ENCODE measurements at places on chromosomes 12 and 14. TPM values are rescaled to one million over a fixed set of nuclear protein-coding genes. Genes with fewer than 3 reads are reported as not detected.

FOXG1 gene
- not detected for total RNA-seq

TESPA1 gene
- total RNA-seq = 6.2 TPM

IFNG-AS1 gene
- not detected for total RNA-seq

MANSC4 gene
- not detected for total RNA-seq

B4GALNT3 gene
- total RNA-seq = 5.9 TPM

SLC25A29 gene
- total RNA-seq = 110 TPM

SLC17A8 gene
- total RNA-seq = not detected

LRRIQ1 gene
- 0.66 TPM for total RNA-seq

KTN1 gene
- total RNA-seq = 215 TPM

SOAT2 gene
- total RNA-seq = 0.16 TPM

KRT1 gene
- not detected for total RNA-seq

TMEM63C gene
- total RNA-seq = 8.0 TPM

CLEC1B gene
- total RNA-seq = not detected

SPTSSA gene
- 38.0 TPM for total RNA-seq

KSR2 gene
- 1.9 TPM for total RNA-seq

DTX1 gene
- 7.9 TPM for total RNA-seq

SNRPF gene
- total RNA-seq = 11.8 TPM

RBM23 gene
- 194 TPM for total RNA-seq

DPF3 gene
- 1.3 TPM for total RNA-seq

FGF6 gene
- total RNA-seq = not detected

CABP1 gene
- total RNA-seq = 2.3 TPM

ENDOU gene
- 1.0 TPM for total RNA-seq

KLRK1 gene
- 3.8 TPM for total RNA-seq

RNF212B gene
- not detected for total RNA-seq

COL2A1 gene
- total RNA-seq = 3.2 TPM

REM2 gene
- total RNA-seq = 1.3 TPM

NPFF gene
- total RNA-seq = not detected

ANKRD33 gene
- total RNA-seq = not detected

TGFB3 gene
- 4.8 TPM for total RNA-seq

CCDC85C gene
- total RNA-seq = 1.3 TPM

FOXN4 gene
- total RNA-seq = not detected

STAC3 gene
- 0.98 TPM for total RNA-seq

HOXC4 gene
- 1.9 TPM for total RNA-seq

DPPA3 gene
- total RNA-seq = not detected

CLEC2D gene
- 23.9 TPM for total RNA-seq

EMP1 gene
- 444 TPM for total RNA-seq

AMDHD1 gene
- 2.8 TPM for total RNA-seq

SELPLG gene
- total RNA-seq = 6.7 TPM

RND1 gene
- 5.4 TPM for total RNA-seq

ANP32D gene
- not detected for total RNA-seq

DDIT3 gene
- total RNA-seq = 39.0 TPM

GPR137C gene
- total RNA-seq = 0.80 TPM

INSM2 gene
- not detected for total RNA-seq

E2F7 gene
- 0.44 TPM for total RNA-seq

VDR gene
- 41.7 TPM for total RNA-seq

All from breast epithelium (tissue), 4 donors.